Hepatic stellate cell (primary cell): ENCODE measurements at places on chromosomes 2 and 18.

DNA sequence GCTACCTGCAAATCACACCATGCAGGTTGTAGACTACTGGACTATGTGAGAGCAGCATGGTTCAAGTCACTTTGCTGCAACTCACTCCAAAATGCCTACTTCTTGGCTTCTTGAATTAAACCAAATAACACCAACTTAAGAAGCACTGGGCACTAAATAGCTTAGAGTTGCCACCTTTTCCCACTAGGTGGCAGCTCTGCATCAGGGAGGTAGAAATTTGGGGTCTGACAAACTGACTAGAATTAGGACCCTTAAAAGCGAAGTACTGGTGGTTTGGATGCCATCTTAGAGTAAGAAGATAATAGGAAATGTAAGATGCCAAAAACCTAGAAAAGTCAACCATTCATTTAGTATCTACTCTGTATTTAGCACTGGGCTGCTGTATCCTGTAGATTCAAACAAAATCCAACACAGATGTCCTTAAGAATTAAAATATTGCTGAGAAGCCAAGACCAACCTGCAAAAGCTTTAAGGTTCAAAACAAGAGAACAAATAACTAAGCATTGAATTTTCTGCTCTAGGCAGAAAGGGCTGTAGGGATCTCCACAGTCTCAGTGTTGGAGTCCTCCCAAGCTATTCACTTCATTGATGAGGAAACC is 65.5 kb downstream of the CCBE1 start:
- DNase-seq: peak; percentile 29

- no peak for DNase-seq
Observed at GRCh38 chr2:219010162-219010756, 17.0 kb upstream of the CRYBA2 start.

GRCh38 chr2:26076001-26076587 is 42.2 kb downstream of the RAB10 start:
- no peak for DNase-seq

GRCh38 chr2:58237741-58238140 is 3.4 kb downstream of the FANCL start:
- no peak for DNase-seq

DNA sequence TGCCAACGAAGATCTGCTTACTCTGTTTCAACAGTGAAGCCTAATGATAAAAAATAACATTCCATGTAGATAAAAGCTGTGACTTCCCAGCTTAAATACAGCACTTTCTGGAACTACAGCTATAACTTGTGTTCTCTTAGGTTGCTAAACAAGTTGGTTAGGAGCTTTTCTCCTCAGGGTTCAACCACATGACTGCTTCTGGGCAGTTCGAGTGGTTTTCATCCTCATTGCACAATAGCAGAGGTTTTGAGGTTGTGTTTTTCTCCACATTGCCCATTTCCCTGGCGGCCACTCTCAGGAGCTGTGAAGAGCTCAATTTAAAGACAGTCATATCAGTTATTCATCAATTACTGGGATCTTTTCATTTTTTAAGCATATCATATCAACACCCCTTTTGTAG is 102.2 kb upstream of the CYP1B1 start:
- DNase-seq: no peak

GRCh38 chr2:32614084-32614483 is 13.8 kb upstream of the TTC27 start:
- no peak for DNase-seq

- DNase-seq: no peak
Observed at GRCh38 chr2:199950396-199950795, 4.9 kb downstream of the TYW5 start.

DNA sequence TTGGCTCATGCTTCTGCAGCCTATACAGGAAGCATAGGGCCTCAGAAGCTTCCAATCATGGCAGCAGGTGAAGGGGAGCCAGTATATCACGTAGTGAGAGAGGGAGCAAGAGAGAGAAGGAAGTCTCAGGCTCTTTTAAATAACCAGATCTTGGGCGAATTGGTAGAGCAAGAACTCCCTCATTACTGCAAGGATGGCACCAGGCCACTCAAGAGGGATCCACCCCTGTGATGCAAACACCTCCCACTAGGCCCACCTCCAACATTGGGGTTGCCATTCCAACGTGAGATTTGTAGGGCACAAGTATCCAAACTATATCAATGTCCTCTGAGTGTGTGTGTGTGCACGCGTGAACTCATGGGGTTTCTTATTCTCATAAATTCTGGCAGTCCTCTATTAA is 37.6 kb upstream of the RMP24 start:
- DNase-seq: no peak

GRCh38 chr2:73003027-73003426 is 68.5 kb downstream of the SFXN5 start:
- no peak for DNase-seq

- no peak for DNase-seq
Observed at GRCh38 chr2:169673106-169673505, 21.1 kb downstream of the CFAP210 start.

GRCh38 chr2:211055438-211055837 is 499.0 kb downstream of the CPS1 start:
- no peak for DNase-seq

DNA sequence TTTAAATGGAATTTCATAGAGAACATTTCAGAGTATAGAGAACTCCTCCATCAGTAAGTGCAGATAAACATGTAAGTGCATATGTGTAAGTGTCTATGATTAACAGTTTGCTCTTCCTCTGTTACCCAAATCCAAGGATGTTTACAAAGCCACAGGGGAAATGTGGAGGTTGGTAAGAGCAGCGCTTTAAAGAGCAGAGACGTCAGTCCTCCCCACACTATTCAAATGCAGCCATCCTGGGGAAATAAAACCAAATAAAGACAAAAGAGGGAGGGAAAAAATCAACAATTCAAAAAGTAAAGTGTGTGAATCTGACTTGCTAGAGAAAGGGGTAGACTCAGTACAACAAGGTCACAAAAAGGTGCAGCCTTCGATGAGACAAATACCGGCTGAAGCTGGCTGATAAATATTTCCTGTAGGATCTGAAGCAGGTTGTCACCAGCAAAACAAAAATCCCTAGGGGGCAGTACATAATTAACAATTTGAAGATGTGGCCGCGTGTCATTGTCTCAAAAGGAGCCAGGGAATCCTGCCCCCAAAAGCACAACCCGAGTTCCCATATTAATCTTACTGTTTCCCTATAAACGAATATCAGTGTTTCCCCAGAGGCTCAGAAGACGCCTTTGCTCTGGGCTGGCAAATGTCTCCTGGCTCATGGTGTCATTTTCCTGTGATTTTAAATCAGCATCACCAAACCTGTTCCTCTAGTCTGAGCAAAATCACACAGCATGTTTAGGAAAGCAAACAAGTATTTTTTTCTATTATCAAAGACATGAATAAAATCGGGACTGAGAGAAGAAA is 216.5 kb downstream of the CDCA7 start:
- no peak for DNase-seq

GRCh38 chr2:171287611-171288010 is 126.9 kb upstream of the TLK1 start:
- no peak for DNase-seq

GRCh38 chr2:74083750-74084149 is 64.0 kb downstream of the BOLA3 start:
- DNase-seq: no peak

DNA sequence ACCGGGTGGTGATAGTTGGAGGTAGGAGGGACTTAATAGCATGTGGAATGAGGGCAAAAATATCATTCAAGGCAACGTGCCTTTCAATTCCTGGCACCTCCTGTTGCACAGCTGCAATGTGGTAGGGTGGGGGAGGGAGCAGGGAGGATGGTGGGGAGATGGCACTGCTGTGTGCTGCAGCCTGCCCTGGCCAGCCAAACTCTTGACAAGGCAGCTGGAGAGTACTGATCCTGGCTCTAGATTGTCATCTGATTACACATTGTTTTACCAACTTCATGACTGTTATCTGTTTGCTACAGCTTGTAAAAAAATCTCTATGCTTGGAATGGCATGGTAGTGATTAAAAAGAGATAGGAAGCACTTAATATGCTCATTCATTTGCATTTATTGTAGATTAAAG is 47.7 kb downstream of the PLCL1 start:
- DNase-seq: no peak

DNA sequence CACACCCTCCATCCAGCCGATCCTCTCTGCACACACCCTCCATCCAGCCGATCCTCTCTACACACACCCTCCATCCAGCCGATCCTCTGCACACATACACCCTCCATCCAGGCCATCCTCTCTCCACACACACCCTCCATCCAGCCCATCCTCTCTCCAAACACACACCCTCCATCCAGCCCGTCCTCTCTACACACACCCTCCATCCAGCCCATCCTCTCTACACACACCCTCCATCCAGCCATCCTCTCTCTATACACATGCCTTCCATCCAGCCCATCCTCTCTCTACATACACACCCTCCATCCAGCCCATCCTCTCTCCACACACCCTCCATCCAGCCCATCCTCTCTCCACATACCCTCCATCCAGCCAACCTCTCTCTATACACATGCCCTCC is 83.1 kb downstream of the EIPR1 start:
- DNase-seq: no peak
